ENCODE measurements at places on chromosomes 12 and 14.

- DNase-seq: no peak
These were observed 154.9 kb downstream of the FSCB start for GRCh38 chr14:44352201-44352600.

- DNase-seq: no peak
These were observed 50.0 kb downstream of the PPFIBP1 start for GRCh38 chr12:27573972-27574371.

GRCh38 chr12:114439817-114440216, 33.9 kb upstream of the TBX5 start:
- DNase-seq: no peak

GRCh38 chr14:65949711-65950516, 536.3 kb upstream of the CCDC196 start:
- peak; percentile 77 for DNase-seq

DNA sequence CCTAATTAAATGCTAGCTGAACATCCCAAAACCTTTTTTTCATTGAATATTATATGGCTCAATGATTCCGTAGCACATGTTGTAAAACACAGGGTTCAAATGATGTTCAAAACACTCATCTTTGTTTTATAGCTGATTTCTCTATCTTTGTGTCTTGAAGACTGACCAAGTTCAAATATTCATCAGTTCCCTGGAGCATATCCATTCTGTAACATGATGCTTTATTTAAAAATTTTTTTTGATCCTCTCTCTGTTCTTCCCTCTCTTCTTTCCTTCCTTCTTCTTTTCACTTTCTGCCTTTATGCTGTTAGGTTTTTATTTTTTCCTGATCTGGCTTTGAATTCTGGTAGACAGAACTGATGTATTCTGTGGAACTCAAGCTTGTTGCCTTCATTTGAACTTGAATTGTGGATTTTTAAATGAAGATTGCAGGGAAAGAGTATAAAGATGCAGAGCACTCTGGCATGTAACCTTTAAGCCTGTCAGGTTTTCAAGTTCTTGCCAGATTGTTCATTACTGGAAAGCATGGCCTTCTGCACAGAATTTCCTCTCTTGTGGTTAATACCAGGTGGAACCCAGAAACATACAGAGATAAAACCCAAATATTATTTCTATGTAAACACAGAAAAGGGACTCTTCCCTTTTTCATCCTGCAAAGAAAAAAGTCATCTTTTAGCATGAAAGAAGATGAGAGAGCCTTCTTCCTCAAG, 39.5 kb downstream of the PROX2 start:
- DNase-seq: no peak

DNA sequence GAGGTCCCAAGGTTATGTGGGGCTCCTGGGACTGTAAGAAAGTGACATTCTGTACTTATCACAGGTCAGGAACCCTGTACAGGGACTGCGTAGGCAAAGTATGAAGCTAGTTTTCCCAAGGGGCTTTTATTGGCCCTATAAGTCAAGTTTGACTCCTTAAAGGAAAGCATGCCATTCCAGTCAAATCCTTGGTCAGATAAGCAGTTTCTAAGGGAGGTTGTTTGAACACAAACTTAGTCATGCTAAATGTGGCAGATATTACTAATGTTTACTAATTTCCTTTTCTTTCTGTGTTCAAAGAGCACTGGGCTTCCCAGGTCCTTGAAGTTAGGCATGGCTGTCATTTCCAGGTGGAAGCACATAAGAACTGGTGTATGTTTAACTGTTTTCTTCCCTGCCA, 472.4 kb downstream of the ATP23 start:
- DNase-seq: no peak

DNA sequence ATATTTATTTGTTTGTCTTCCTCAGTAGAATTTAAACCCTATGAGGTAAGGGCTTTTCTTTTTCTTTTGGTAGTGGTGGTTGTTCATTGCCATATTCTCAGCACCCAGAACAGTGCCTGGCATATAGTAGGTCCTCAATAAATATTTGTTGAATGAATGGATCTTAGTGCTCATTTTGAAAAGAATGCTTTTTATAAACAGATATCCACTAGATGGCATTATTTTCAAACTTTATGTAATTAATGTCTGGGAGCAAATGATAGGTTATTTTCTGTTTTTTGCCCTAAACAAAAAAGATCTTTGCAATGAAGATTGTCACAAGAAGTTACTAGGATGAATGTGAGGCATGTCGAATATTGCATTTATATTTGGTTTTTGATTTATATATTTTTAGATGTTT, 64.1 kb downstream of the RAD51B start:
- no peak for DNase-seq

DNA sequence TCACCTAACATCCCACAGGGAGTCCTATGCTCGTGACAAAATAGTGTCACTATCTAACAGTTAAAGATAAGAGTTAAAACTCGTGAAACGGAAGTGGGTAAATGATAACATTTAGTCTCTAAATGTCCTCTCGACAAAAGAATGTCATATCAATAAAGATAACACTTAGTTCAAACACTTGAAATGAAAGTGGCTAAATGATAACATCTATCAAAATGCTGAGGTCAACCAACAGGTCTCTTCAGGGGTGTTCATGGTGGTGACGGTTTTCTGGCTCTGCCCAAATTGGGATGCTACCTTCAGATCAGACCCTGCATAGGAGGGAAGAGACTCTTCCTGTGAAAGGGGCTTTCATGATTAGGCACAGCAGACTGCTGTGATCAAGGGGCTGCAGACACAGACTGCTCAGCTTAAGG, 22.1 kb downstream of the IL26 start:
- DNase-seq: no peak

DNA sequence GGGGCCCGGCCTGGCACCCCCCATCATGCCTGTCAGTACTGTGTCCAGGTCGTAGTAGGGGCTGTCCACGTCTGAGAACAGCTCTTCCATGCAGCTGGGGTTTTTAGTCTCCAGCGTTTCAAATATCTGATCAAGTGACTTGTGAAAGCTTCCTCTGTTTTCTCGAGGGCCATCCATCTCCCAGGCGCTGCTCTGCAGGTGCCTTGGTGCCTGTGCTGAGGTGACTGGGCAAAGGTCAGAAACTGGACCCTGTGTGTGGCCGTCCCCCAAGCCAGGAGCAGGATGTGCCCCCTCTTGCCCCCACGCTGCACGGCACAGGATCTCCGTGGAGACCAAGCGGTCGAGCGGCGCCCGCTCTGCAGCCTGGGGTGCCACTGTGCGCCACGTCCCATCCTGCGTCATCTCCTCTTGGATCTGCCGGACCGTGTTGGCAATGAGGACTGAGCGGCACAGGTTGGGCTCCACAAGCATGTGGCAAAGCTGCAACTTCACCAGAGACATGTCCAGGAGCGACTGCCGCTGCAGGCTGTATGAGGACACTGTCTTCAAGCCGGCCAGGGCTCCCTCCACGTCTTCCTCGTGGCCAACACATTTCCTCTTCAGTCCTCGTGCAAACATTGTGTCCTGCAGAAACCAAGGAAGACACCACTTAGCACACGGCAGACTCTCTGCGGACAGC, 9.4 kb downstream of the CDCA4 start:
- no peak for DNase-seq
